ENCODE measurements at places on chromosomes 2 and 18.
A peak's percentile ranks its signal among the peaks of the same experiment; 100 is the strongest.

- DNase-seq, result no peak
These were observed 57.9 kb downstream of the FAM171B start for GRCh38 chr2:186751790-186752189.

DNA sequence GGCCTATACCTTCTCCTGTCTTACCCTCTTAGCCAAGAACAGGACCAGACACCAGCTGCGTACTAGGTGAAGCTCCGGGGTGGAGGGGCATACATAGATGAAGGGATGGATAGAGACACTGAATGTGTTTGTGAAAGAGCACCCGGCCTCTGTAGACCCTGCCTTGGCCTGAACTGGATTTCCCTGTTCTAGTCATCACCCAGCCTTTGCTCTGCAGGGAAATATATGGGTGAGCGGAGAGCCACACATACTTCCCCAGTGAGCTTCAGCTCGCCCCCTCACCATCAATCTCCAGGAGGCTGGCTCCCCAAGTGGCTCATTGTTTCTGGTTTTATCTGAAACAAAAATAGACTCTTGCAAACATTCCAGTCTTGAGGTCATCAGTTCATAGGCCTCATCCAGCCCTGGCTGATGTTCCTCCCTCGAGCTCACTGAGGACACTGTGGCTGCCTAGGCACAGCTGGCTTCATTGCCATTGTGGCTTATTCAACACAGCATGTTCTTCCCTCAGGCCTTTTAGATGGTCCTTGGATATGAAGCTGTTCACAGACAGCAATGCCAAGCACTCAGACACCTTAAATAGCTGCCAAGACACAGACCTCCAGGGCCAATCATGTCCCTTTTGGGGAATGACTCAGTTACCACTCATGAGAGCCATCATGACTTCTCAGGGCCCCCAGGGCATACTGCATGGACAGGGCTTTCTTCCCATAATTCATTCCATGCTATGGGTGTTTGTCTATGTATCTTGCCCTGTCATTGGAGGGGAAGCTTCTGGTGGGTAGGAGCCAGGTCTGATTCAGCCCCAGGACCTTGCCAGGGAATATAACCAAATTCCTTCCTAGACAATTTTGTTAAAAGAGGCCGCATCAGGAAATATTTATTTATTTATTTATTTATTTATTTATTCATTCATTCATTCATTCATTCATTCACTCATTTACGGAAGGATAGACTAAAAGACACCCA, 82.4 kb downstream of the TTC32 start:
- DNase-seq, result no peak

- DNase-seq, result no peak
These were observed 269.4 kb upstream of the CHAC2 start for GRCh38 chr2:53498210-53498609.

DNA sequence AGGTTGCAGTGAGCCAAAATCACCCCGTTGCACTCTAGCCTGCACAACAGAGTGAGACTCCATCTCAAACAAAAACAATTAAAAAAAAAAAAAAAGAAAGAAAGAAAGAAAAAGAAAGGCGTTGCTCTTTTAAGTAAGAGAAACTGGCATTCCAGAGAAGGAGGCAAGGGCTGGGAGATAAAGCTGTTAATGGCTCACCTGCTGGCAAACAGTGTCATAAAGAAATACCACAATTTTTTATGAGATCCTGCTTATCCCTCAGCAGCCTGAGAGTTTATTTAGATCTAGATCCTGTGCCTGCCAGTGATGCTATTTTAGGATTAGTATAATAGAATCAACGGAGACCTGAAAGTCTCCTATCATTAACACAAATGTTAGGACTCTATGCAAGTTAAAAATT, 16.3 kb downstream of the SLC19A3 start:
- no peak for DNase-seq

DNA sequence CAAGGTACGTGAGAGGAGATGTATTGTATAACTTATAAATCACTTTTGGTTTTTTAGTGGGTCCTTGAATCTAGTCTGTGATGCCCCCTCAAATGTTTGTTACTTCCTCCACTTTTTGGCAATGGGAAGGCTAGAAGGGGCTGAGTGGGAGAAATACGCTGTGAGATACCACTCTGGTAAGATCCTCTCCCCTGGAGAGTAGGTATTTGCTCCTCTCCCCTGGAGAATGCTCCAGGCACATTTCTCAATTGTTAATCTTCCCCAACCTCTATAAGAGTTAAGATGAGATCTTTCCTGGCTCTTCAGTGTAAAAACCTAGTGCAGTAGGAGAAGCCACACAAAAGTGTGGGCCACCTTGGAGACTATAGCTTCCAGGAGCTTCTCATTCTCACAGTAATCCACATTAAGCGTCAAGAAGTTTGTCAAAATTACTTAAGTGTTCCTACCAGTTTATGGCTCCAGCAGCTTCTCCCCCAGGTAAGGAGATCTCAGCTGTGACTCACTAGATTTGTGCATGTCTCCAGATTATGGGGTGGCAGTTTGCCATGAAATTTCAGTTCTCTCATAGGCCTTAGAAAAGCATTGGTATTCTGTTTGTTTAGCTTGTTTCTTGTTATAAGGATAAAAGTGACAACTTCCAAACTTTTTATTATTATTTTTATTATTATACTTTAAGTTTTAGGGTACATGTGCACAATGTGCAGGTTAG, 182.6 kb downstream of the FSIP2 start:
- no peak for DNase-seq

GRCh38 chr18:45167631-45168280, 447.5 kb upstream of the SLC14A2 start:
- DNase-seq, result no peak

DNA sequence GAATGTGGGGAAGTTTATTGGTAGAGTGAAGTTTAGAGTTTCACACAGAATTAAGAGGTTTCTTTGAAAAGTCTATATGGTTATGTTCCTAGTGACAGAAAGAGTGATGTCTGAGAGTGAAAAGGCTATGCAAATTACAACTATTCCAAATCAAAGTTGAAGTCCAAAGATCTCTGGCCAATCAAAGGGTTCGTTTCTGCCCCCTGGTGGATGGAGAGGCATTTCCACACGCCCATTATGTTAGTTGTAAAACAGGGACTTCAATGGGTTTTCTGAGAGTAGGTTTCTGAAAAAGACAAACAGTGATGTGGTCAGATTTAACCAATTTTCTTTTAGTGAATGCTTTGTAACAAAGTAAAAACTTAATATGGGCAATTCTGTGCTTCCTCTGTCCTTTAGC, 441.5 kb upstream of the POU3F3 start:
- DNase-seq, result no peak

DNA sequence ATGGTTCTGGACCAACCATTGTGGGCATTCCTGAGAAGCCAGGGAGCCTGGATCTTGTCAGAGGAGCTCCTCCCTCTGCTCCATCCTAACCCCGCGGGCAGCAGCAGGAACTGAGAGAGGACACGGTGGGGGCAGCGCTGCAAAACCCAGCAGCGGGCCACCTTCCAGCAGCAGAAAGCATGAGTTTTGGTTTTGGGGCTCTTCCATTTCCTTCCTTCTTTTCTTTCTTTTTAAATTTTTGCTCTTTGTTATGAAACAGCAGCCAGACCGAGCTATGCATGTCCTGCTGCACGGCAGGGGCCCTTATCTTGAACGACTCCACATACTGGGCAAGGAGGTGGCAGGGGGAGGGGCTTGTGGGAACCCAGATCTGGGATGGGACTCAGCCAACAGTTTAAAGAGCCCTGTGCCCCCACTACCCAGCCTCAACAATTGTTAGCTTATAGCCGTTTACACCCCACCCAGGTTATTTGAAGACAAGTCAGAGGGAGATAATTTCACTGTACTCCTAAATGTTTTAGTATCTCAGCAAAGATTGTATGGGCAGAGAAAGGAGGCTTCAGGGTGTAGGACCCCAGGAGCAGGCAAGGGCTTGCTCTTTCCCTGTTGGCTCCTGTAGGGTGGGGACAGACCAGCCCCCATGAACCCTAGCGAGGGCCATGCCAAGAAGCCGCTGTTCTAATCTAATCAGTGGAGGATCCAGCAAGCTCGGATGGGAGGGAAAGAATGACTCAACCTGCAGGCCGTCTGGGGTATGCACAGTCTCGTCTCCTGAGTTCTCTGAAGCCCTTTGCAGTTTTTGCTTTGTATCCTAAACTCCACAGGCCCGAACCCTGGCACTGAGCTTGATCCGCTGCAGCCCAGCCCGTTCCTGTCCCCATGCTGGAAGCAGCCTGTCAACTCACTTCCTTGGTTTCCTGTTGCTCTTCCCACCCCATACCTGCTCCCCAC, 75.3 kb downstream of the LRRFIP1 start:
- DNase-seq, result no peak

GRCh38 chr2:170465241-170465640, 249.9 kb upstream of the SP5 start:
- DNase-seq, result no peak

DNA sequence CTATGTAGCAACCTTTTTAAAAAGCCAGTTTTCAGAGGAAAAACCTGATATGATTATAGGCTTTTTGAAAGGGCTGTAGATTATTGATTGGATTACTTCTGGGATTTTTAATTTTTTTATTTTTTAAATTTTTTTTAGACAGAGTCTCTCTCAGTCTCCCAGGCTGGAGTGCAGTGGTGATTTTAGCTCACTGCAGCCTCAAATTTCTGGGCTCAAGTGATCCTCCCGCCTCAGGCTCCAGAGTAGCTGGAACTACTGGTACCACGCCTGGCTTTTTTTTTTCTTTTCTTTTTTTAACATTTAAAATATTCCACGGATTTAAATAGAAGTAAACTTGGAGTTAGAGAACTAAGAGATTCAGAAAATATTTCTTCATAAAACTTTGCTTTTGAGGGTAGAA, 1.2 kb downstream of the MRPL19 start:
- no peak for DNase-seq

GRCh38 chr2:232492236-232492848, 4.7 kb upstream of the ECEL1 start:
- no peak for DNase-seq

DNA sequence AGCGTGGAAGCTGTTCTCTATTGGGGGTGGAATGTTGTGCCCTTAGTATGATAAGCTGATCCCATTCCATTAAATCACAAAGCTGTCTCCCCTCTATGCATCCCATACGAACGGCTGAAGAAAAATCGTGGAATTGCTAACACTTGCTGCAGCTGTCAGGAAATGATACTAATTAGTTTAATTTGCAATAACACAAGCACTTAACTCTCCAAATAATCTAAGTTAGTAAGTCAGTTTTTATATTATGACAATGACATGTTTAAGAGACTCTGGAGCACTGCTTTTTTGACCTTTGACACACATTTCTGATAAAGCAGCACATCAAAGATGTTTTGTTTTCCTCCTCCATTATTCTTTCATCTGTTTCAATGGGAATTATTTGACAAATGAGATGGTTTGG, 123.7 kb upstream of the SATB2 start:
- DNase-seq, result no peak

GRCh38 chr2:19739256-19739655, 162.5 kb downstream of the TTC32 start:
- DNase-seq, result no peak

- no peak for DNase-seq
These were observed 498.6 kb upstream of the ZEB2 start for GRCh38 chr2:145018502-145018901.

DNA sequence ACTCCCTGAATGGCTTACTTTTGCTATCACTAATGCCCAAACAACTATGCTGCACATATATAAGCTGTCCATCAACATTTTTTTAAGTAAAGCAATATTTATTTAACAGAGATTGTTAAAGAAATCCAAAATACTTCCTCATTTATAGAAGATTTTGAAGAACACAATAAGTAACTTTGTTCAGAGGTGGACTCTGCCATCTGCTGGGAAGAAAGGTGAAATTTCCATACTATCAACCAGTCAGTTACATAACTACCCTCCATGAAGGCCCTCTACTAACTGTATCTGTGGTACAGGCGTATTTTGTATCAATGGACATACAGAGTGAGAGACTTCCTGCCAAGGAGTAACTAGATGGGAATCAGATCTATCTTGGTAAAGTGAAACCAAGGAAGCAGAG, 106.0 kb downstream of the DTNB start:
- peak; percentile 15 for DNase-seq

GRCh38 chr2:88599527-88599926, 27.7 kb downstream of the EIF2AK3 start:
- no peak for DNase-seq

DNA sequence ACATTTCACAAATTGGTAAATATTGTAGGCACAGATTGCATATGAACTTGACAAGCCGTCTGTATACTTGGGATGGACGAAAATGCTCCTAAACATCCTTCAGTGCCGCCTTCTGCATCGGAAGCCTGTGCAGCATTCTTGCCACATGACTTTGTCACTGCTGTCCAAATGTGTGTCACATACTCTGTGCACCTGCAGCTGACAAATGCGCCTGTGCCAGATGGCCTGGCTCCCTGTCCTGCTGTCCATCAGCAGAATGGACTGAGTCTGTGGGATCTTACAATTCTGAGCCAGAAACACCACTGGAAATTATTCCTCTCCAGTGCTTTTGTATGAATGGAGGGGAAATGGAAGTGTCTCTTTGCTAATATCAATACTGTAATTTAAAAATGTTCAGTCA, 89.9 kb downstream of the DCDC2C start:
- DNase-seq, result peak; percentile 35

DNA sequence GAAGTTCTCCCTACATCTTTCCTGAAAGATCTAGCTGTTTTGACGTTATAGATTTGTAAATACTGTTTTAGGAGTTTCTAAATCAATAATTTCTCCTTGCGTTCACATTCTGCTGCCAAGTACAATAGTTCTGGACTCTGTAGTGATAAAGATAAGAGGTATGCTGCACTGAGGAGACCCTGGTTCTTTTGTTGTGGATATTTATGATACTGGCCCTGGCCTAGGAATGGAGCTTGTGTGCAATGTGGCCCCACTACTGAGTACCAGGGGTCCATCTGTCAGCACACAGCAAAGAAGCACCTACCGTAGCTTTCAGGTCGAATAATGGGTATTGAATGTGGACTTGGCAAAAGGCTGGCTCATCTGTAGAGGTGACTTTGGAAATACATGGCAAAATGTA, 85.0 kb downstream of the MAP3K20 start:
- DNase-seq, result no peak

DNA sequence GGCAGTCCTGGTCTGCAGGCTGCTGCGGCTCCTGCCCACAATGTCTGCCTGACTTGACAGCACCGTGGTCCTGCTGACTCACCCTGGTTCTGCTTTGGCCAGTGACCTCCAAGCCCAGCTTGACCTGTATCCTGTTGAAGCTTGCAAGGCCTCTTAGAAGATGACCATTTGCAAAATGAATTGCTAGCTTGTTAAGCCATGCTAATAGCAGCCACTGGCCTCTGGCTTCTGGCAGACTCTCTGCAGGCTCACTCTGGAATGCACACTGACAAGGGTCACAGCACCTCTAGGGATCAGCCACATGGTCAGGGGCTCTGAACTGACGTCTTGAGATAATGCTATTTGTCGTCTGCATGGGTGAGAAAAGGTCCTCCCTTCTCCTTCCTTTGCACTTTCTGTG, 25.9 kb downstream of the CNGA3 start:
- no peak for DNase-seq
